ENCODE measurements at places on chromosomes 3 and 15.

- DNase-seq: no peak
Observed at GRCh38 chr3:55160241-55160983, 232.6 kb upstream of the LRTM1 start.

DNA sequence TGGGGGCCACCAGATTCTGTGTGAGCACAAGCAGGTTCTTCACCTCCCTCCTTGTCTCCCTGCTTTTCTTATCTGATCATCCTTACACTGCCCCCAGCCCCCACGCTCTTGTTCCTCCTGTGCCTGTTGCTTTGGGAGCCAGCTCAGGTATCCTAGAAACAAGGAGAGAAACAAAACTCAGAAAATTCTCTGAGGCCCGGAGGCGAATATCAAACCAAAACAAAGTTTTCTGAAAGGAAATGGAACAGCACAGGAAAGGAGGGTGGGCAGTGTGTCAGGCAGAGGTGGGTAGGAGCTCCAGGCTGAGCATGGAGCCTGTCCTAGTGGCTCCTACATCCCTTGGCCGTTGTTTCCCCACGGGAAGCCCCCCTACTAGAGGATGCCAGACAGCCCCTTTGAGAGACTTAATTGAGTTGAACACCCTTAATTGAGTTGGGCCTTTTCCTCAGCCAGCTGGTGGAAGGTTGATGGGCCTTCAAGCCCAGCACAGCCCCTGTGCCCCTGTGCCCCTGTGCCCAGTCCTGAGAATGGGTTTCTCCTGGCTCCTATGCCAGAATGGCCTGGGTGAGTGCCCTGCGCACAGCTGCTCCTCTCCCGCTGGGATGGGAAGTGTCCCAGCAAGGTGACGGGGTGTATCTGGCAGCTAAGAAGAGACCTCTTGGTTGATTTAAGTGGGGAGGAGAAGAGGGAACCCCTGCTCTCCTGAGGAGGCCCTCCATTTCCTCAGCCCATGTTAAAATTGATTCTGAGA lies 22.8 kb upstream of the JMJD7 start:
- DNase-seq: no peak

- DNase-seq: no peak
Observed at GRCh38 chr3:14563946-14564539, 23.9 kb upstream of the GRIP2 start.

DNA sequence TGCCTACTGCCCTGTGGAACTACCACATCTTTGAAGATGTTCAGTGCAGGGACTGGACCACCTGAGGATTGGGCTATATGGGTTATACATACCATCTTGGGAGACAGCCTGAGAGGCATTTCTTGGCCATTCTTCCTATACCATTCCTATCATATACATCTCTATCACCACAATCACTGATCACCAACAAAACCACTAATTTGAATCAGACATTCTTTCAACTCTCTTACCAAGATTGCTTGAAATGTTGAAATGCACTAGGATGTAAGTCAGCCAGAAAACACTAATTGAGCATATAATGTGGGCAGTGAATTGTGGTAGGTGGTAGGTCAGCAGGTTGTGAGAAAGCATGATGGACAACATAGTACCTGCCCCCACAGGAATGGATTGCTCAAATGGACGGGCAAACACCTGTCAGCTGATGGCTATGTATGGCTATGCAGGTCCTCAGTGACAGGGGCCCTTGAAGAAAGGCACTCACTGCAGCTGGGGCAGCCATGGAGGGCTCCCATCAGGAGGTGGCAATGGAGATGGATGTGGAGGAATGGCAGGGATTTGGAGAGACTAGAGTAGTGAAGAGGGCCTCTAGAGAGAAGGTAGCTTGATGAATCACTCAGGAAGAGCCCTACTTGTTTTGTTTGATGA lies 49.1 kb downstream of the AMOTL2 start:
- no peak for DNase-seq

- no peak for DNase-seq
Observed at GRCh38 chr3:23824699-23825444, 19.1 kb downstream of the UBE2E1 start.

DNA sequence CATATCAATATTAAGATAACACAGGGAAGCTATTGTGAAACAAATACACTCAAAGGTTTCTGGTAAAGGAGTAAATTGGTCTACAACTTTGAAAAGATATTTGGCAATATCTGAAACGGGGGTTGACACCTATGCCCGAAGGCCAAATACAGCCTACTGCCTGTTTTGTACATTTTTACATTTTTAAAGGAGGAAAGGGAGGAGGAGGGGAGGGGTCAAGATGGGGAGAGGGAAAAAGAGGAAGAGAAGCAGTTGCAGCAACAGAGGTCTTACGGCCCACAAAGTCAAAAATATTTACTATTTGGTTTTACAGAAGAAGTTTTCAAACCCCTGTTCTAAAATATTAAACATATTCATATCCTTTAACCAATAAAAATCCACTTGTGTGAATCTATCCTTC lies 94.2 kb downstream of the FMN1 start:
- no peak for DNase-seq

DNA sequence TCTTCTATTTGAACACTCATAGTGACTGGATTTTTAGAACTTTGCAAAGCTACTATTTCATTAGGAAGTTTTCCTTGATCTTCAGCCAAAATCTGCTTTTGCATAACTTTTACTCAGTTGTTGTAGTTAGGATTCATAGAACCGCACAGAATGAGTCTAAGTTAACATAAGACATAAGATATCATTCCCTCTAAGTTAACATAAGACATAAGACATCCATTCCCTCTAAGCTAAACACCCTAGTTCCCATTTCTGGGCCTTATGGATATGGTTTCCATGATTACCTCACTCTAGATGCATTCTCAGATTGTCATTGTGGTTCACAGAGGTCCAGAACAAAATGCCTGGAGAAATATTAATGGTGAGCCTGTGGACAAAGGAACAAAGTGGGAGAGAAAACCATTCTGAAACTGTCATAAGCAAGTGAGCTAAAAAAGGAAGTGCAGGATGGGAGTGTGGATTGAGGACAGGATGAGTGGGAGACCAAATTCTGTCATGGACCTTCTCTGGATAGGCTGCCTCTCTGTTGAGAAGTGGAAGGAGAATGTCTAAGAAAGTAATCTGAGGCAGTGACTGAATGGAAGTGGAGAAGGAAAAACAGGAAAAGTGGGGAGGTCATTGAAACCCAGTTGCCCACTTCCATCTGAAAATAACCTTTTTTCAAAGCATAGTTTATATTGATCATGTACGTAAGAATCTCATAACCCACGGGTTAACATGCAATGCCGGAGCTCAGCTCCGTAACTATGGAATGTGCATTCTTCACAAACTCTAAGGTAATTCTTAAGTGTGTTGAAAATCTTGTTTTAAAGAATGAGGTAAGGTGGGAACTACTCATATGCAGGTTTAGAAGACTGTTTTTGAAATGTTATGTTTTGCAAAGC lies 37.4 kb upstream of the SECISBP2L start:
- no peak for DNase-seq

DNA sequence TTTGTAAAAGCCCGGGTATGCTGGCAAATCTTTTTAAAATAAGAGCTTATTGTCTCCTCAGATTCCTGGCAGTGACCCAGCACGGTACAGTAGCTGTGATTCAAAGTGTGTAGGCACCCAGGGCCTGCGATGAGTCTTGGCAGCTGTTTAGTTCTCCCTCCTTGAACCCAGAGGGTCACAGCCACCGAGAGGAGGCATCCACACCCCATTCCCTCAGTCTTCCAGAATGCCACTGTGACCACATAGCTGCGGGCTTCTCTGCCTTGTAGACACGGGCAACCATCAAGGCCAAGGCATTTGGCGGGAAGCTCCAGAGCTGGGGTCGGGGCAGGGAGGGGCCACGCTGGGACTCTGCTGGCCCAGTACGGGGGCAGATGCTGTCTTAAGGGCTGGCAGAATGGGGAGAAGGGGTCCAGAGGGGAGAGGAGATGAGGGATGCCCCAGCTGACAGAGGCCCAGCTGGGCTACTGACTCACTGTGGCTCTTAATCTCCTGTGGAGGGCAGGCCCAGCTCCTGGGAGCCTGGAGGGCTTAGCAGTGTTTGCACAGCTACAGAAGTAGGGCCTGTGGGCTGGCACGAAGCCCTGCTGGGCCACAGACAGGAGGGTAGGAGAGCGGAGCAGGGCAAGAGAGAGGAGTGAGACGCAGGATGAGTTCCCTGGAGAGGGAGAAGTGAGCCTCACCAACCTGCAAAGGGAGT lies 68.8 kb upstream of the DLG1 start:
- DNase-seq: no peak

- DNase-seq: no peak
Observed at GRCh38 chr15:69587723-69588426, 135.3 kb downstream of the RPLP1 start.

DNA sequence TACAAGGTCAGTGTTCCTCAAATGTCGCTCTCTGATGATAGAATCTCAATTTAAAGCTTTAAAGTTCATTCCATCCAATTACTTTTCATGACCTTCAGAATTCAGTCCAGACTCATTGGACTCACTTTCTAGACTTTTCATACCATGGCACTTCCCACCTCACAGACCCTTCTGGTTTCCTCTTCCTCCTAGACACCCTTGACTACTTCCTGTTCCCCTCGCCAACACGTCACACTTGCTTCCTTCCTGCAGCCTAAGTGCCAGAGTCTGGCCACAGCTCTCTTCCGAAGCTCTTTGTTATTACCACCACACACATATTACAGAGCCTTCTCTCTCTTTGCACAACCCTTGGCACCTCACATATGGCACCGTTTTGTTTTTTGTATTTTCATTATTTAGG lies 59.1 kb upstream of the UMPS start:
- DNase-seq: no peak

Measured in SHP77 treated with DMSO at 0.1 percent for 48 hours (cell line).